Stimulated activated CD4-positive, alpha-beta T cell treated with anti-CD3 and anti-CD28 coated beads, Interleukin-2, amount 100 ng/mL, for 4 hours (primary cell): ENCODE measurements at places on chromosomes 16 and 17.
A peak's percentile ranks its signal among the peaks of the same experiment; 100 is the strongest.

DNA sequence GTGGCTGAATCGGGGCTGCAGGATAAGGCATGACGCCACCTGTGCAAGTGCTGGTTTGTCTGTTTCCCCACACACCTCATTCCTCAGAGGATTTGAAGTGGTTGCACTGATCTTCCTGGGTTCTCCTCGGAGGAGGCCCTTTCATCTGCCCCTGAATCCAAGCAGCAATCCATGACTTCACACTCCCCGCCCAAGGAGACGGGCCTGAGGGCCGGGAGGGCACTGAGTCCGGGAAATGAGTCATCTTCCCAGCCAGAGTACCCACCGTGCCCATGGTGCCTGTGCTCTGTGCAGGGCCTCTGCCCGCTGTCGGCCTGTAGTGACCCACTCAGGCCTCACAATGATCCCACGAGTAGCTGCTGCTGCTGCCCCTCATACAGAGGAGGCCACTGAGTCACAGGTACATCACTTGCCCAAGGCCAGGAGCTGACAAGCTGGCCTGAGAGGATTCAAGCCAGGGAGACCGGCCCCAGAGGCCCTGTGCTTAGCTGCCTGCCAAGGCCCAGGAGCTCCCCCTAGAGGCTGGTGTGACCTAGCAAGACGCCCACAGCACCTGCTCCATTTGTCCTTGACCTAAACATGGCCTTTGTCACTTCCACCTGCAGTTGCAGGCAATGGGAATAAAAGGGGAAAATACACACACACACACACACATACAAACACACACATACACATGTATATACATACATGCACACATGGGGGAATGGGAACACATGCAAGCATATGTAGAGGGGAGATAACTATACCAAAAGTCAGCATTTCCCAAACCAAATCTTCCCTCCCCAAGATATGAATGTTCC, 240.0 kb downstream of the C16orf95 start:
- DNase-seq = no peak

DNA sequence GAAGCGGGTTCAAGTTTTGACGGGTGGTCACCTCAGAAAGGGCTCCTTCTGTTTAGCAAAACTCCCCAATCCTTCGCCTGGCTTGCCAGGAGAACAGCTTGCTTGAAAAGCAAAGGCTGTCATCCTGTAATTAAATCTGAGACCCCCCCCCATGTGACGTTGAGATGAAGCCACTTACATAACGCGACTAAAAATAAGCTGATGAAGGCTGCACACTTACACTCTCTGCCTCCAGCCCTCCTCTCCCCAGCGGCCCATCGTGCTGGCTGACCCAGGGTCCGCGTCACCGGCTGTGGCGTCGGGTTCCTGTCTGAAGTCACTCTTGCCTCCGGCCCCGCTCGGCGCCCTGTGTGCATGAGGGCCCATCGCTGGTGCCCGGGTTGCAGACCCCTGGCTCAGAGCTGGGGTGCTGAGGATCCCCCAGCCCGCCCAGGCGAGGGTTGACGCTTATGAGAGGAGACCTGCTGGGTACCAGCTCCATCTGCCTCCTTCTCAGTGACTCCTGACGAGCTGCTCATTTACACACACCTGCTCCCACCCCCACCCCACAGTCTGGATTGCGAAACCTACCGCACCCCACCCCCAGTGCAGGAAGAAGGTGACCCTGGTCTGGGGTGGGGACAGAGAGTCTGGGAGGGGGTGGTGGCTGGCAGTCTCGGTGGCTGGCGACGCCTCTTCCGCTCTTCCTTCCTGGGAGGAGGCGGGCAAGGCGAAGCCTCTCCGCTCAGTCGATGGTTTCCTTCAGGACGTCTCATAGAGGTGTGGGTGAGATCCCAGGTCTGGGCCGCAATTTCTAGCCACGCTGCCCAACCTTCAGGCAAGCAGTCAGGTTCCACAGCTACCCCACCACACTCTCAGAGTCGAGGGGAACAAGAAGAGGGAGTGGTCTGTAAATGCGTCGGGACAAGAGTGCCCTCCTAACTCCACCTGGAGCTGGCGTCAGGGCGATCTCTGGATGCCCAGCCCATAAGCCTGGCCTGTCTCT, 3.1 kb upstream of the BAIAP2 start:
- DNase-seq = no peak

GRCh38 chr16:17203424-17203823, 267.3 kb downstream of the XYLT1 start:
- DNase-seq = no peak

DNA sequence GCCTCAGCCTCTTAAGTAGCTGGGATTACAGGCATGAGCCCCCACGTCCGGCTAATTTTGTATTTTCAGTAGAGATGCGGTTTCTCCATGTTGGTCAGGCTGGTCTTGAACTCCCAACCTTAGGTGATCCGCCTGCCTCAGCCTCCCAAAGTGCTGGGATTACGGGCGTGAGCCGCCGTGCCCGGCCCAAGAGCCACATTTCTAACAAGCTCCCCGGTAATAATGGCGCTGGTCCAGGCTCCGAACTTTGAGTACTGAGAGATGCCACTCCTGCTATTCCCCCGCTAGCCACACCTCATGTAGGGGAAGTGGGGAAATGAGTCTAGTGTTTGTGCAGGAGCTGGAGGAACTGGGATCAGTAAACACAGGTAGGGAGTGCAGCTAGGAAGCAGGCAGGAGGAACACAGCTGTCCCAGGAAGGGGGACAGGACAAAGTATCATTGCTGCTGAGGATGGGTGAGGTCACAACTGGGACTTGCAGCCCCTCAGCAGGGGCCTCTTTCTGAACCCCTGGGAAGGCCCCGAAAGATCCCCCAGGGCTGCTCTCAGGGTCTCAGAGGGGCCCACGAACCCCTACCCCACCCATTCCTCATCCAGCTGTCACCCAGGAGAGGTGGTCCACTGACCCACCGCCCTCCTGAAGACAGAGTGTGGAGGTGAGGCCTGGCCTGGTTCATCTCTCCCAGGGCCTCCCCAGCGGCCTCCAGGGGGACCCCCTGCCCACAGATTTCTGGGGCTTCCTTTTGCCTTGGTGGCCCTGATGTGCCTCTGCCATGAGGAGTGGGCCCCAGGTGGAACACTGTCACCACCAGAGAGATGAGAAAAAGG, 3.7 kb upstream of the KREMEN2 start:
- DNase-seq = no peak

DNA sequence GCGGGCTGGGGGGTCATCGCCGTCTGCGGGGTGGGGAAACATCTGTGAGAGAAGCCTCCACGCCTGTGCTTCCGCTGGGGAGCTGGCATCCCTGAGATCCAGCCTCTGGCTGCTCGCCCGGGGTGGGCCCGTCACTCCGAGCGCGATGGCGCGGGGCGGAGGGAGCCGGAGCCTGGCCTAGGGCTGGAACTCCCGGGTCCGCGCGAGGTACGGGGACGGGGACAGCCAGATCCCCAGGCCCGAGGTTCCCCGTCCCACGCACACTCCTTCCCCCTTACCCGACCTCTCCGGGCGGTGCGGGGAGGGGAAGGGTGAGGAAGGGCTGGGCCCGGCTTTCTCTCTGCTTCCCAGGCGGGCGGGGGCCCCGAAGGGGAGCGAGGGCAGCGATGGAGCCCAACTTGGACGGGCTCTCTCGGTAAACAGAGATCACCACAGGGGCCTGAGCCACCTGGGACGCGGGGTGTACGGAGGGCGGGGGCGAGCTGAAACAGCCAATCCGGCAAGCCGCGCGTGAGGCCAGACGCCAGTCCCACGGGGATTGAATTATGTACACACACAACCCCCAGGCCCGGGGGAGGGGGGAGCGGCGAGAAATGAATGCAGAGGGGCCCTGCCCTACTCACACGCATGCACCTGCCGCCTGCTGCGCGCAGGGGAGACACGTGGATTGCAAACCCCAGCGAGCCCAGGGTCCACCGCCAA, at the start of gene SLC16A11:
Gene SLC16A11, minus strand, starts transcription at position 596 of the 702 bp plus-strand sequence. Its CDS starts 579 bp downstream, at position 17.
- no peak for DNase-seq

DNA sequence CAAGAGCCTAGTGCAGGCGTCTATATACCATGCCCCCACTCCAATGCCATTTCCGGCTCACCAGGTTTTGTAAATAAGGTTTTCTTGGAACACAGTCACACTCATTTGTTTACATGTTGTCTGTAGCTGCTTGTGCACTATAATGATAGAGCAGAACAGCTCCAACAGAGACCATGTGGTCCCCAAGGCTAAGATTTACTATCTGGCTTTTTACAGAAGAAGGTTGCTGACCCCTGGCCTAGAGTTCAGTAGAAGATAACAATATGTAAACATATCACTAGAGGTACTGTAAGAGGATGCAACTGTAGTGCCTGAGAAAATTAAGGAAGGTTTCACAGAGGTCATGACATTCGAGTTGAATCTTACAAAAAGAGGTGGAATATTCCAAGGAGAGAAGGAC, 66.3 kb downstream of the CACNG1 start:
- no peak for DNase-seq

- peak; percentile 7 for DNase-seq
Measured at GRCh38 chr17:1532836-1533602, 16.6 kb upstream of the INPP5K start.

DNA sequence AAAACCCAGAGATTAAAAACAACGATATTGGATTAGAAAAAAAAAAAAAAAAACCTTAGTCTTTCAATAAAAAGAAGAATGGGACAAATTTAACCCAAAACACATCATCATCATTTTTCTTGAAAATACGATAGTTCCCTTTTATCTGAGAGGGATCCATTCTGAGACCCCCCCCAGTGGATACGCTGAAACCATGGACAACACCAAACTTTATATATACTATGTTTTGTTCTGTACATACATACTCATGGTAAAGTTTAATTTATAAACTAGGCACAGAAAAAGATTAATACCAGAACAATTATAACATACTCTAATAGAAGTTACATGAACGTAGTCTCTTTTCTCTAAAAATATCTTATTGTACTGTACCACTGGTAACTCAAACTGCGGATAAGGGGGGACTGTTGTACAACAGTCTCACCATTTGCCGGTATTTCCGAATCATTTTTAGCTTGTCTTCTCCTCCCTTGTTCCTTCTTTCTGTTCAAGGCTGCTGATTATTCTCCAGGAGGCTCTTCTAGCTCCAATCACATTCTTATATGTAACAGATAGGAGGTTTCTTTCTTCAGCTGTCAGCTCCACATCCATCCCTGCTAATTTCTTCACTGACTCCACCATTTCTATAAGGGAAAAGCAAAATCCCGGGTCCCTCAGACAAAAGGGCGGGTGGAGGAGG, 37.0 kb downstream of the RNF135 start:
- DNase-seq = no peak

DNA sequence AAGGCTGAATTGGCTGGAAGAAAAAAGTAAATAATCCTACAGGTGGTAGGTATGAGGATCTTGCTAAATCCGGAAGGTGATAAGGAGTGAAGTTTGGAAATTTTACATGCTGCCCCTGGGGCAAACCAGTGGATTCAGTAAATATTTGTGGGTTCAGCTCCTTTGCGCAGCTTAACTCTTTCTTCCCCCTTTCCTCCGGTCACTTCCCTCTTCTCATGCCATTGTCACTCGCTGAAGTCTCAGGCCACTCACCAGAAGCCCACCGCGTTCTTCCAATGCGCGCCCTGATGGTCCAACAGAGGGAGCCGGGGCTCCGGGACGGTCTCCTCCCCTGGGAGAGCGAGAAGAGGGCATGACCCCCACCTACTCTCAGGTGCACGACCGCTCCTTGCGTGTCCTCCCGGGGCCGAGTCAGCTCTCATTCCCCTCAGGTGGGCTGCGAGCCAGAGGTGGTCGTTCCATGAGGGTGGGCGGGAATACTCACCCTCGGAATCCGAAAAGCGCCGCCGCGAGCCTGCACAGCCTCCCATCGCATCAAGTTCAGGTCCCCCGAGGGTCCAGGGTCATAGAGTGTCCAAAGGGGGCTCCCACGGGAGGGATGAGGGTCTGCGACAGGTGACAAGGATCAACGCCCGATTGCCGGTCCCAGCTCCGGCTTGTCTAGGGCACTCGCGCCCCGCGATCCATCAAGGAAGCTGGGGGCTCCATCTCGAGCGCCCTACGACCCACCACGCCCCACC, 474 bp downstream of the CLN3 start:
- no peak for DNase-seq

GRCh38 chr16:2364638-2365210, 24.2 kb upstream of the ABCA3 start:
- DNase-seq = no peak

DNA sequence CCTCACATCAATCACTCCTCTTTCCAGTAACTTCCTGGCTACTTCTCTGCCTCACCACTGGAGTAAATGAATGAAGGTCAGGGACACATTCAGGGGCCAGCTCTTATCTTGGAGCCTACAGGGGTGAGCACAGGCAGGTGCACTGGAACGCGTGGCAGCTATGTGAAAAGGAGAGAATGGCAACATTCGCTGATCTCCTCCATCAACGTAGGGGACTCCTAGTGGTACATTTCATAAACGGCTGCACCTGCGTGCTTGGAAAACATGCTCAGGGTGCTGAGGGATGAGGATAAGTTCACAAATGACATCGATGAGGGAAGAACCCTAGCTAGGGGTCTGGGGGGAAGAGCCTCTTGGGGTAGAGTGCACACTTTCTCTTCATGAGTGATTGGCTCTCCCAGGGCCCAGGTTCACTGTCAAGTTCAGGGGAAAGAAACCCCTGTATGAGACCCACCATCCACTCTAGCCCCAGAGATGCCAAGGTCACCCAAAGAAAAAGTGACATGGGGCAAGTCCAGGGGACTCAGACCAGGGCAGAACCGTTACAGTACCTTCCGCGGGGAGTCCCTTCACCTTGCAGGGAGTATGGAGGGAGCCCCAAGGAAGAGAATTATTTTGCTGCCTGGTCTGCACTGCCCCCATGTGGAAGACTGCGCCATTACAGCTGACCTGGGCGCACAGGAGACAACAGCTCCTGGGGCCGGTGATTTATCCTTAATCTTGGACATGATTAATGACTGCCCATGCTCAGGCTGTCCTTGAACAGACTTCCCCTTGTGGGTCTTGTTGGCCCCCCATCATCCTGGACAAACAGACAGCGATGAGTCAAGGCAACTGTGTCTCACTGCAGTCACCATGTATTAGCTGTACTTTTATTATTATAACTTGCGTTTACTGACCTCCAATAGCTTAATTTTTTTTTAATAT, 30.1 kb downstream of the VAC14 start:
- DNase-seq = peak; percentile 6

GRCh38 chr17:28685366-28685765, 23.4 kb downstream of the SUPT6H start:
- DNase-seq = no peak

DNA sequence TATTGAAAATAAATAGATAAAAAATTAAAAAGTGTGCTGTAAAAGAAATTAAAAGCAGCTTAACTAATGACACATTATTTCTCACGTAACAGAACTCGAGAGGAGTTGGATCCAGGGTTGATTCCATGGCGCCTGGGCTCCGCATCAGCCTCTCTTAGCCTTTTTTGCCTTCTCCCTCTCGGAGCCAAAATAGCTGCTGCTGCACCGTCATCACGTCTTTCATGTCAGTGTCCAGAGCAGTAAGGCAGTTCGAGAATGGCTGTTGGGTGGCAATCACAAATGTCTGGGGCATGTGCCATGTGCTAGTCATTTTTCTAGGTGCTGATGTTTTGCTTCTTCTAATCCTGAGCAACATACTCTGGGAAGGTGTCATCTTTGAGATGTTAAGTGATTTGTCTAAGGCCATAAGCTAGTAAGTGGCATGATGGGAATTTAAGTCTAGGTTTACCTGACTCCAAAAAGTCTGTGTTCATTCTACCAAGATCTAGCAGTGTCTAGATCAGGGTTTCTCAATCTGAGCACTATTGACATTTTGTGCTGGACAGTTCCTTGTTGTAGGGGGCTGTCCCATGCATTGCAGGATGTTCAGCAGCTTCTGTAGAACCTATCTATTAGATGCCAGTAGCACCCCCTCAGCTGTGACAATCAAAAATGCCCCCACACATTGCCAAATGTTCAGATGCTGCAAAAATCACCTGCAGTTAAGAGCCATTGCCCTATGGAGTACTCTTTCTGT, 280.4 kb downstream of the HAPSTR1 start:
- no peak for DNase-seq

- DNase-seq = no peak
Measured at GRCh38 chr17:55384643-55385232, 36.9 kb downstream of the MMD start.
